ENCODE measurements at places on chromosomes 4 and X.

GRCh38 chr4:52592287-52592686 is 66.8 kb downstream of the USP46 start:
- no peak for DNase-seq

DNA sequence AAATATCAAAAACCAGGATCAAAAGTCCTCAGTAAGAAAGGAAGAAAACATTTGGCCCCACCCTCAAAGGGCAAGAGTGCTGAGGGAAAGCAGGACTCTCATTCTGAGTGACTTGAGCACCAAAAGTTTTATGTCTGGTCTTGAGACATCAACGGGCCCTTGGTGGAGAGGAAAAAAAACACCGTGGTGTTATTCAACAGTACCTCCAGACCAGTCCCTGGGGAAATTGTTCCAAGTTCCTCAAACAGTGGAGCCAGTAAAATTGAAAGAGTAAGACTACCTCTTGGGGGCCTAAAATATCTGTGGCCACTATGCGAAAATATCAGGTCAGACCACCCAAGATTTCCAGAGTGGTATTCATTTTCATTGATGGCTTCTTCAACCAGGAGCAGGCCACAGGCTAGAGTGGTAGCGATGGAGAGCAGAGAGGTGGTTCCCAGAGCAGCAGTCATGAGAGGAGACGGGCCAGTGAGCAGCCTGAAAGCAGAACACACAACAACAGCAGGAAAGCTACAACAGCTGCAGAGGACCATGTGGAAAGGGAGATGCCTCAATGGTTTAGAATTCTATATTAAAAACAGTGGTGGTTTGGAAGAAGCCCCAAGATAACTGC is 63.7 kb upstream of the RPL34 start:
- DNase-seq = no peak

GRCh38 chr4:3196670-3197359 is 52.1 kb upstream of the MSANTD1 start:
- DNase-seq = no peak

DNA sequence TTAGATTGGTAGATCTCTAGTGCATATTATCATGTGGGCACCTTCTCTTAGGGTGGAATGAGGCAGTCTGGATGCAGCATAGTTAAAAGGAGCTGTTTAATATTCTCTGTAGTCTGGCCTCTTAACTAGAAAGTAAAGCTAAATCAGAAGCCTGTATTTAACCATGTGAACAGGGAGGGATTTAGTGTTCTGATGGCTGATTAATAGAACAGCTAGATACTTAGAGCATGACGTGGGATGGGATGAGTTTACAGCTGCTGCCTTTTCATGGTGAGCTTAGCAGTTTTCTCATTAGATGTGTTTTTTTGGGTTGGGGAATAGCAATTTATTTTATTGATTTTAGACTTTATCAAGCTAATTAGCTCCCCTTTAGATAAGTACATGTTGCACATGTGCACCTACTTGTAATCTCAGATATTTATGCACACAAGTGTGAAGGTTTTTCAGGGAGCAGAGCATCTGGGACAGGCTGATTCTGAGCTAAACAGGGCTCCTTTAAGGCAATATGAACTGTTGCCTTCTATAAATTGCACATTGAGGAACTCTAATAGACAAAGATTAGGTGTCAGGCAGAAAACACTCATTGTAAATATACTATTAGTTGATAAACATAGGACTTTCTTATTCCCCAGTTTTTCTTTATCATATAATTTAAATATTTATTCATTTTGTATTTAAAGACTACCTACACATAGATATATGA is 34.1 kb downstream of the YIPF6 start:
- DNase-seq = no peak
